ENCODE measurements at places on chromosomes 1 and 21. TPM values are rescaled to one million over a fixed set of nuclear protein-coding genes. Genes with fewer than 3 reads are reported as not detected.

GRCh38 chr1:32889731-32890278, 3.5 kb downstream of the HPCA start:
- H3K36me3 ChIP-seq: no peaks in the 10 kb centered on the region
- no peak for DNase-seq
- no peak overlapping the region for H3K27ac ChIP-seq

GRCh38 chr1:104648269-104648691, 898.6 kb downstream of the AMY1C start:
- no peak overlapping the region for H3K27ac ChIP-seq
- no peaks in the 10 kb centered on the region for H3K36me3 ChIP-seq
- H3K4me3 ChIP-seq: no peak overlapping the region
- no peaks in the 10 kb centered on the region for H3K27me3 ChIP-seq

DNA sequence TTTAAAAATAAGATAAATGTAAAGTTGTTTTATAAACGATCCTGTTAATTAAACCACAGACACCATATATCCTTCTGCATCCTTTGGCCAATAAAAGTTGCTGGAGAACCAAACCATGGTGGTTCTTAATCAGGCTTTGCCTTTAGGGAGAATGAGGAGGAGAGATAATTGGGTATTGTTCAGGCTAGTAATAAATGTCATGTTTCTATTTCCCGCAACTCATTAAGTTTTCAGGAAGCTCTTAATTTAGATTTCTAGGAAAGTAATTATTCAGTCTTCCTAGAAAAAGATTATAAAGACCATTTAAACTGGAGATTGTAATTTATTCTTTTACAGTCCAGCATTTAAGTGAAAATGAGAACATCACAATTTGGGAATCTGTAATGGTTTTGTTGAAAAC, 34.5 kb downstream of the RAB4A start:
- no peaks in the 10 kb centered on the region for H3K4me1 ChIP-seq
- H3K27me3 ChIP-seq: no peaks in the 10 kb centered on the region
- no peak overlapping the region for H3K4me3 ChIP-seq

- no peaks in the 10 kb centered on the region for H3K36me3 ChIP-seq
- no peak overlapping the region for H3K4me3 ChIP-seq
- DNase-seq: no peak
- no peak overlapping the region for H3K27ac ChIP-seq
- no peaks in the 10 kb centered on the region for H3K4me1 ChIP-seq
Measured at GRCh38 chr1:85411567-85412305, 53.2 kb downstream of the DDAH1 start.

GRCh38 chr1:21585037-21585436, 75.8 kb downstream of the ALPL start:
- H3K4me3 ChIP-seq: no peak overlapping the region
- H3K27ac ChIP-seq: no peak overlapping the region
- peaks cover 24% of the 10 kb centered on the region for H3K4me1 ChIP-seq
- DNase-seq: no peak
- peaks cover 3% of the 10 kb centered on the region for H3K27me3 ChIP-seq

GRCh38 chr1:203930342-203930741, 68.9 kb downstream of the SNRPE start:
- no peak for DNase-seq
- H3K27me3 ChIP-seq: no peaks in the 10 kb centered on the region
- no peaks in the 10 kb centered on the region for H3K4me1 ChIP-seq
- H3K27ac ChIP-seq: no peak overlapping the region

PLOD1 gene
- 74.4 TPM for polyA plus RNA-seq

HSPG2 gene
- 15.1 TPM for polyA plus RNA-seq

OR2M3 gene
- polyA plus RNA-seq: under 0.01 TPM

- no peaks in the 10 kb centered on the region for H3K27me3 ChIP-seq
- H3K27ac ChIP-seq: peak within 1 kb of the TSS; percentile 50
- peaks cover 35% of the 10 kb centered on the region for H3K36me3 ChIP-seq
- peak within 1 kb of the TSS; percentile 26 for H3K4me3 ChIP-seq
- DNase-seq: peak; percentile 87
Measured at GRCh38 chr1:155320661-155321617, at the start of gene RUSC1. Gene RUSC1, plus strand, starts transcription at chr1:155320894. Its CDS starts 880 bp downstream, at chr1:155321774.

DNA sequence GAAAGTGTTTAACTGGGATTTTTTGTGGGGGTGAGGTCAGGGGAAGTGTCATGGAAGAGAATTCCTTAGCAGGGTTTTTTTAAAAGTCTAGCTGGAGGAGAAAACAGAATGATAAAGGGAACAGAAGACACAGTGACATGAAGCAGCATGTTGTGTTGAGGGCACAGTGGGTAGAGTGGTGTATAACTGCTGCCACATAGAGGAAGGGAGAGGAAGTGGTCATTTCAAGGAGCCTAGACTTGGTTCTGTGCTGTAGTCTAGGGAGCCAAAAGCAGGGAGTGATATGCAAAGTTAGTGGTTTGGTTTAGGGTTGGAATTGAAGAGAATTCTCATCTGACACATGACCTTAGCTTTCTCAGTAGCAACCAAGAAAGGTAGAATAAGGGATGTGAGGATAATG, 10.2 kb downstream of the EEIG2 start:
- H3K4me1 ChIP-seq: peaks cover 6% of the 10 kb centered on the region
- H3K27me3 ChIP-seq: no peaks in the 10 kb centered on the region
- H3K36me3 ChIP-seq: no peaks in the 10 kb centered on the region
- H3K4me3 ChIP-seq: no peak overlapping the region

FMO3 gene
- 0.18 TPM for polyA plus RNA-seq

GRCh38 chr1:12113433-12114339, 50.6 kb downstream of the TNFRSF8 start:
- no peak overlapping the region for H3K27ac ChIP-seq
- H3K4me3 ChIP-seq: no peak overlapping the region
- DNase-seq: no peak
- H3K4me1 ChIP-seq: no peaks in the 10 kb centered on the region
